NCI-H526 treated with DMSO at 0.1 percent for 48 hours (cell line): ENCODE measurements at places on chromosomes 4 and X.

DNA sequence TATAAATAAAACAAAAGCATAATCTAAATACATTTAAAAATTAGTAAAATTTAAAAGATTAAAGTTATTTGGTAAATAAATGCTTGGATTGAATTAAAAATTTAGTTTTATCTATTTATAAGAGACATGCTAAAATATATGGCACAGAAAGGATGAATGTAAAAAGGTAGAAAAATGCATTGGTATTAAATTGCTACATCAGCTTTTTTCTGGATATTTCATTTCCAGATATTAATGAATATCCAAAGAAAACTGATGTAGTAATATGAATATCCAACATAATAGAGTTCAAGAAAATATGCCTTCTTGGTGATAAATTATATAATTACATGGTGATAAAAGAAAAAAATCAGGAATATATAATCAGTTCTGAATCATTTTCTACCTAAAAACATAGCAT is 1743.9 kb downstream of the RPA4 start:
- DNase-seq, result no peak

- DNase-seq, result no peak
Observed at GRCh38 chr4:37467223-37467622, 219.0 kb downstream of the RELL1 start.

- DNase-seq, result no peak
Observed at GRCh38 chr4:87077914-87078585, 142.4 kb downstream of the KLHL8 start.

DNA sequence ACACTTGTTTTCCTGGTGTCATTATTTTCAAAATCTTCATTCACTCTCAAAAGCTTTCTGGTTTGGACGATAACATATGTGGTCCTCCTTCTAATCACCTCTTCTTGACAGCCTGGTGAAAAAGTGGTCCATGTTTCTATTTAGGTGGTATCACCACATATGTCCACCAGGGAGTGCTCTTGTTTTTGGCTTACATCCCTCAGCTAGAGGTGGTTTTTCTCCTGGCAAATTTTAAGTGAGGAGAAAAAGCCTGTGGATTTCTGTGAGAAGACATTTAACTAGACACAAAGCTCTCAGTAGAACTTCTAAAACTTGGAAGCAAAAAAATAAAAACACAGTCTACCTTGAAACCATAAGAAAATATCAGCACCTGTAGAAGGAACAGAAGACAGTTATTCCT is 58.0 kb upstream of the FRMPD4 start:
- DNase-seq, result no peak

- no peak for DNase-seq
Observed at GRCh38 chr4:173360587-173361221, 10.1 kb upstream of the SAP30 start.

GRCh38 chrX:78011846-78012245 is 42.4 kb upstream of the PGAM4 start:
- DNase-seq, result no peak

GRCh38 chrX:806586-806985 is 176.0 kb downstream of the SHOX start:
- DNase-seq, result no peak

DNA sequence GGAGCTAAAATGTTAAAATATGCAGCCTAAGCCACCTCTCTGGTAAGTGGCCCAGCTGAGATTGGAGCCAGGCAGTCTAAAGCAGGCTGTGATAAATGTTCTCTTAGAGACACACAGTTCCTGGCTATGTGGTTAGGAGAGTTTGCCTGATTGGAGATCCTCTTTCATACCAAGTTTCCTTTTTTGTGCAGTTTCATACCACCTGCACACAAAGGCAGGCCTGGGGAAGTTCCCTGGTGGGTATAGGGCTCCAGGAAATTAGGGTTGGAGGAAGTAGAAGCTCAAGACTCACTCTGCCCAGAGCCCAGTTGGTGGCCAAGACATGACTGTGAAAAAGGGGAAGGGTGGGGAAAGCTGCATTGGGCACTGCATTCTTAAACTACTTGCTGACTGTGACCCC is 16.9 kb downstream of the CYBB start:
- DNase-seq, result no peak

DNA sequence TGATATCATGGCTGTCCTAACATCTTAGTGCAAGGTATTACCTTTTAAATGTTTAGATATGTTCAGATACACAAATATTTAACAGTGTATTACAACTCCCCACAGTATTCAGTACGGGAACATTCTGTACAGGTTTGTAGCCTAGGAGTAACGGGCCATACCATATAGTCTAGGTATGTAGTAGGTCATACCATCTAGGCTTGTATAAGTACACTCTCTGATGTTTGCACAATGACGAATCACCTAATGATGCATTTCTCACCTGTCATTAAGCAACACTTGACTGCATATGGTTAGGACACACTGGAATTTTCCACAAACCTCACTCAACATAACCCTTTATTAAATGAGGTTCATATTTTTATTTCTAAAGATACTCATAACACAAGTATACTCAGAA is 67.7 kb downstream of the THOC2 start:
- DNase-seq, result no peak

GRCh38 chrX:15177316-15177715 is 92.6 kb downstream of the ASB9 start:
- DNase-seq, result no peak

DNA sequence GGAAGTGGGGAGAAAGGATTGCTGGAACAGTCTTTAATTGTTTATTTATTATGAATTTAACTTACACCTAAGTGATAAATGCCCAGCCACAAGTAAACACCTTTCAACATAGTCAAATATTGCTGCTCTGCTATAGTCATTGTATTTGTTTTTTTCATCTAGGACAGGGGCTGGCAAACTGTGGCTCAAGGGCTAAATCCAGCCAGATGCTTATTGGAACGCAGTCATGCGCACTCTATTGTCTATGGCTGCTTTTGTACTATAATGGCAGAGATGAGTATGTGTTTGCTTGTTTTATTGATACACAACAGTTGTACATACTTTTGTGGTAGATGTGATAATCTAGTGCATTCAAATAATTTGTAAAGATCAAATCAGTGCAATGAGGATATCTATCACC is 95.3 kb downstream of the ZAR1 start:
- no peak for DNase-seq

DNA sequence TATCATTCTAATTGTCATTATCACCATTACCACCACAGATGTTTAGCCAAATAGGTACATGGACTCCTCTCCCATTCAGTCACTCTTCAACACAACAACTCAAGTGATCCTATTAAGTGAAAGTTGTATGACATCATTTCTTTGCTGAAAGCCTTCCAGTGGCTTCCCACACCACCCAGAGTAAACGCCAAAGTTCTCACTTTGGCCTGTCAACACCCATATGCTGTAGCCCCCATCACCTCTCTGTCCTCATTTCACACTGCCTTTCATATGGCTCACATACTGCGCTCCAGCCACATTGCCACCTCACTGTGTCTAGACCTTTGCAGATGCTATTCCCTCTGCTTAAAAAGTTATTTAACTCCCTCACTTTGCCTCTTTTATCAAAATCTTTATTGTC is 682.3 kb downstream of the ADGRL3 start:
- DNase-seq, result no peak

- DNase-seq, result no peak
Observed at GRCh38 chr4:84381759-84382158, 117.3 kb downstream of the NKX6-1 start.

DNA sequence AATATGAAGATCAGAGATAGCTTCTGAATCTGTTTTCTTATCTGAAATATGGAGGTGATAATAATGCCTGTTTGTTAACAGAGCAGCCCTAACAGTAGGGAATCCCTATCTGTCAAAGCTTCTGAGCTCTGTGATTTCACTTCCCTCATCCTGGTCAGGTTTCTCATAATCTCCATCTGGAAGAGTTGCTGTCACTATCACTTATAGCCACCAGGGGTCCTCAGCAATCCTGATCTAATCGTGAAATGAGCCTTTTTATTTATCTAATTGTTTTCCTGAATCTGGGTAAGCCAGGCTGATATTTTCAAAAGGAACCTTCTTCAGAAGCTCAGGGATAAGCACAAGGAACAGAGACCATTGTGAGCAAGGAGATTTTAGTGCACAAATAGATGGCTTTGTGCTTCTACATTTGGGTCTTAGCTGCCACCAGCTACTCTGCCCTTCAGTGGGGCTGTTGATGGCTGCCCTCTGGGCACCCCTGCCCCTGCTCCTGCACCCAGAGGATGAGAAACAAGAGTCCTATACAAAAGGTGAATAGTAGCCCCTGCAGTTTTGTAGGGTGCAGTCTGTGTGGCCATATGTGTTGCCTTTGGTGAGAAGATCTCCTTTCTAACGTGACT is 196.4 kb upstream of the RADX start:
- peak; percentile 21 for DNase-seq

GRCh38 chr4:43754566-43754965 is 694.0 kb downstream of the KCTD8 start:
- no peak for DNase-seq

GRCh38 chr4:21744046-21744445 is 204.5 kb downstream of the KCNIP4 start:
- no peak for DNase-seq

GRCh38 chr4:77188498-77189220 is 31.7 kb downstream of the CCNG2 start:
- DNase-seq, result no peak

- no peak for DNase-seq
Observed at GRCh38 chr4:173585876-173586572, 56.0 kb upstream of the HAND2 start.

DNA sequence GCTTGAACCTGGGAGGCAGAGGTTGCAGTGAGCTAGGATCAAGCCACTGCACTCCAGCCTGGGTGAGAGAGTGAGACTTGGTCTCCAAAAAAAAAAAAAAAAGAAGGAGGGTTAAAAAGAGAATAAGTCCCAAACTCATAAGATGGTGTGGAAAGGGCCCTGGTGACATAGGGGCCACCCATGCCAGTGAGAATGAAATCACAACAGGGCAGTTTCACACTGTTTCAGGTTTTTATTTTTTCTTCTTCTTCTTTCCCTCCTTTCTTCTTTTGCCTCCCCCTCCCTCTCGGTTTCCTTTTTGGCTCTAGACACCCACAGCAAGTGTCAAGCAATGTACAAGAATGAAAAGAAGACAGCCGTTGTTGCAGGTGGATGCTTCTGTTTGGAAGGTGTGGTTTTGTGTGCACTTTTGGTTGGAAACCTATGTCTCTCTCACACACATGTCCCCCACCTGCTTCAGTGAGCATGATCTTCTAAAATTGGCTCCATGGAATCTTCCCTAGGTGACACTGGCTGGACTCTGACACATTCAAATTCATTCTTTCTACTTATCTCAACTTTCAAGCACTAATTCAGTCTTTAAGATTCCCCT is 14.4 kb upstream of the TLR8 start:
- DNase-seq, result no peak

- DNase-seq, result no peak
Observed at GRCh38 chr4:74547042-74547441, 102.1 kb downstream of the AREG start.

DNA sequence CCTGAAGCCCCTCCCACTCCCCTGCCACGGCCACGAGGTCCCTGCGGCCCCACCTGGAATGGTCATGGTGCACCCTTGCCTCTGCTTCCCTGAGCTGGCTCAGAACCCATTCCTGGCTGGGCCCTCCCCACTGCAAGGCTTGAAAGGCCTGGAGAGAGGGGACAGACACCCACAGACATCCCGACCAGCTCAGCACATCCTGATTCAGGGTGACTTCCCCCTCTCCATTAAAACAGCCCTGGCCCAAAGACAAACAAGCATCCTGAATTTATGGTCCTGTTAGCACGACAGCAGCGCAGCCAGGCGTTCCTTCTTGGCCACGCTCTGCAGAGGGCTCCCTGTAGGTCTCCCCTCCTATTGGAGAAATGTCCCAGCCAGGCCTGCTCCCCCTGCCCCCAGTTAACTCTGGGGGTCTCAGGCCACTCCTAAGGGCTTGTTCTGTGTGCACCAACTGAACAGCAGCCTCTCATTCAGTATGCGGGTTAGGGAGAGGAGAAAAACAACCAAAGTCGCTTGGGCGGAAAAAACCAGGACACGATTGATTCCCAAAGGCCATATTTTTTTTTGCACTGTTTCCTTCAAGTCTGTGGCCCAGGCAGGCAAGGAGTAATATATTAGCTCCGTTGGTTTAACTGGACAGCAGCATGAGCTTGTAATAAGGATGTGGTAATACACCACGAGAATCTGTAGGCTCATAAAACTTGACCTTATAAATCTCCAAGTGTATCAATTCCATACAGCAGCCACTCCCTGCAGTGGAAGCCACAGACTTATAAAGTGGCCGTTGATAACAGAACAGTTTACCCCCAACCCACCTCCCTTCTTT is 106.7 kb upstream of the MSX1 start:
- DNase-seq, result no peak

DNA sequence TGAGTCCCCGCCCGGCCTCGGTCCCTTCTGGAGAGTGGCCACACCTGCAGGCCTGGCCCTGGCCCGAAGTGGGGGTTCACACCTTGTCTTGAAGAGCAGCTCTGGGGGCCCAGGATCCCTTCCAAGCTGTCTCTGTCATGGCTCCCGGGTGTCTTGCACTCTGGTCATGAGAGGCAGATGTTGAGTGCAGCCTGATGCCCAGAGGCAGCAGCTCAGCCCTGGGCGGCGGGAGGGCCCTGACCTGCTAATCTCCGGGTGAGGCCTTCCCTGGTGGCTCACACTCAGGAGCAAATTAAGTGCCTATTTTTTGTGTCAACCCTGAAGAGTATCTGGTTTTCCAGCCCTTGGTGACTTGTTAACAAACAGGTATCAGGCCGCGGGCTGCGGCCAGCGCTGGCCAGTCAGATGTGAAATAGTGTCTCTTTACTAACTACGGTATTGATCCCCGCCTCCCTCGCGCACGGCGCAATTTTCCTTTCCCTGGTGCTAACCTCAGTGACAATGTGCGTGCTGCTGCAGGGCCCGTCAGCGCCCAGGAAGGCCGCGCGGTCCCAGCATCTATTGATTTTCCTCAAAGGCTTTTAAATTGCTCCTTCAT is 24.2 kb downstream of the NKX1-1 start:
- DNase-seq, result no peak

- DNase-seq, result no peak
Observed at GRCh38 chrX:150766351-150767044, 73.3 kb downstream of the MTMR1 start.

DNA sequence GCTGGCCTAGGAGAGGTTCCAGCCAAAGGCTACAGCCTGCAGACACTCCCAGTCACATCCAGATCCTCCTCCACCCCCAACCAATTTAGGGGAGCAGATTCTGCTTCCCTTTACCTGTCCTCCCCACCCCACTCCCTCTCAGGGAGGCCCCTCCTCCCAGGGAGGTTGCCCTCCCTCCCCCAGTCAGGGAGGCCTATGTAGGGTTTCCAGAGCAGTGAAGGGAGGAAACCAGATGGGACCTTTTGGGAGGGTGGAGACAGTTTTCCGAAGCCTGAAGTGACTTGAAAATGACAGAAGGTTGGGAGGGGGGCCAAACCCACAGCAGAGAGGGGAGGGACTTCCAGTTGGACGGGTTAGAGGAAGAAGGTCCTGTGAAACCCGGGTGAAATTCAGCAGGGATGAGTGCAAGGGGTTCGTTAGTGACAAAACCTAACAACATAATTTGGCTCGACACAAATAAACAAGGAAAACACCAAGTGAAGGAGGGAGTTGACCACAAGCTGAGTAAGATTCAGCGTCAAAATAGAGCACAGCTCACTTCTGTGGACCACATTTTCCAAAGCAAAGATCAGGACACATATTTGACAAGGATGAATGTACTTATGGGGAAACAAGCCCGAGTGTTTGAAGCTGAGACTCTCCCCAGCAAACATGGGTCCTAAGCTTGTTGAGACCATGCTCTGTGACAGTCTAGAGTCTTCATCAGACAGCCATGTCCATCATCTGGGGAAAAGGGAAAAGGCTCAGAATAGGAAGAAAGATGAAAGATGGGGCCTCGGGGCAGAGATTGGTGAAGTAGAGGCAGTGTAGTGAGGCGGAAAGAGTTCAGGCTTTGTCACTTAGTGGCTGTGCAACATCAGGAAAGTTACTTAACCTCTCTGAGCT is 46.4 kb downstream of the PRPS1 start:
- DNase-seq, result no peak

GRCh38 chr4:158885564-158885963 is 116.7 kb downstream of the FNIP2 start:
- DNase-seq, result no peak
